ENCODE measurements at places on chromosomes 12 and 14.

GRCh38 chr14:92783813-92784431 is 10.2 kb upstream of the GOLGA5 start:
- ATAC-seq: peak; percentile 11

DNA sequence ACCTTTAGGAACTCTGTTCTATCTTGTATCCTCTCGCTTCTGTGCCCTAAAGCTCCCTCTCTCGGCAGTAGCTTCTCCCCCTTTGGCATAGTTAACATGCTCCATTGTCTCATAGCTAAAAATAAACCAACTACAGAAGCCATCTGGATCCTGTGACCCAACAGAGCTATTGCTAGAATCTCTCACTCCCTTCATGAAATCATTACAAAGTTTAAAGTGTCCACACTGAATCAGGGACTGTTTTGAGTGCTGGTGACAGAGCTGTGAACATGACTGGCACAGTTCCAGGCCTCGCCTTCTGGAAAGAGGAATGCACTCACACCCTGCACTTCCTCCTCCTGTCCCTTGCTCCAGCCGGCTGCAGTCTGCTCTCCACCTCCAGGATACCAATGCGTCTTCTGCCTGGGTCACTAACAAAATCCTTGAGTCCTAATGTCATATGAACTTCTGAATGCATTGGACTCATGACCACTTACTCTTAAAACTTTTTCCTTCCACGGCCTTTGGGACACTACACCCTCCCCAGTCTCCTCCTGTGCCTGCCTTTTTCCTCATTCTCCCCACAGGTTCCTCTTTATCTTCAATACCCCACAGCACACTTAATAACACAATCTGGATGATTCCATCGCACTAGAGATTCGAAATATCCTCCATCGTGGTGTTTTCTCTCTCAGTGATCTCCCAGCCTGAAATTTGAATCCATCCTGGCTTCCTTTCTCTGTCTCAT is 13.2 kb downstream of the PLBD1 start:
- no peak for ATAC-seq

GRCh38 chr12:11705010-11705409 is 55.5 kb downstream of the ETV6 start:
- ATAC-seq: no peak

GRCh38 chr14:89767861-89768268 is 186.7 kb downstream of the EFCAB11 start:
- ATAC-seq: peak; percentile 76

- ATAC-seq: no peak
Measured at GRCh38 chr14:79043194-79043889, 873.2 kb downstream of the NRXN3 start.

DNA sequence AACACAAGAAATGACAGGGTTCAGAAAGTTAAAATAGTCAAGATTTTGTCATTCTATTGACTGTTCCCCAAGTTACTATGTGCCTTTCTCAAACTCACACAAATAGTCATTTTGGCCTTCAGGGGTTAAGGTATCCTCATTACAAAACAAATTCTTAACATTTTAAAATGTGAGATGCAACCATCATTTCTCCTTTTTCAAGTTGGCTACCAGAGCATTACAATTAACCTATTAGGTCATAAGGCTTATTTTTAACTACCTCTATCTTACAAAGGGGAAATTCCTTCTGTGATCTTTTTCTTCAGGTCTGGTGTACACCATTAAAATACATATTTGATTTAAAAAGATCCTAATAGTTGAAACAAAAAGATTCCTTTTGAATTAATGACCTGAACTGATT is 61.2 kb downstream of the SLC38A1 start:
- ATAC-seq: no peak

DNA sequence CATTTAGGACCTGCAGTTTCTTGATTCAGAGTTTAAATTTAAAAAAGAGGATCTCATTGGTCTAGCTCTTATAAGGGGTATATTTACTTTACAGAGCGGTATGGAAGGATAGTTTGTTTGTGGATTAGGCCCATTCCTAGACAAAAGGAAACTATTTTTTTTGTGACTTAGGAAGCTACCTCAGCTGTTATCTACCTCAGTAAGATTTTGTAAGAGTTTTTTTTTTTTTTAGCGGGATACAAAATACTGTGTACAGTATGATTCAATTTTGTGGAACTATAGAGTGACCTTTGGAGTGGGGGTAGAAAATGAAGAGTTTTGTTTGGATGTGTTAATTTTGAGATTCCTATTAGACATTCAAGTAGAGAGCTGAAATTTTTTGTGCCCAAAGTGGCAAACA is 104.6 kb upstream of the ATF1 start:
- ATAC-seq: no peak

DNA sequence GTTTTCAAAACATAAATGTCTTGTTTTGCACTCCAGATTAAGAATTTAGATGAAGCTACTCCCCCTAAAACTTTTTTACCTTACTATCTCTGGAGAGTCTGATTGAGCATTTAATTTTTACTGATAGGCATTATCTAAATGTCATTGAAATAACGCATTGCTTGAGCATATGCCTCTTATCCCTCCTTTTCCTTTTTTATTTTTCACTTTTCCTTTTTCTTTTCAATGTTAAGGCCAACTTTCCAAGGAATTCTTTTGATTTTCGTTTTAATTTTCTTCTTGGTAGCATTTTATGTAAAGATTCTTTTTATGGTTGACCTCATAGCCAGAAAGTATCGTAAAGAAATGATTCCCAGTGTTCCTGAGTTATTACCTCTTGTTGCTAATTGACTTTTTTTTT is 2.9 kb downstream of the SRP54 start:
- no peak for ATAC-seq

DNA sequence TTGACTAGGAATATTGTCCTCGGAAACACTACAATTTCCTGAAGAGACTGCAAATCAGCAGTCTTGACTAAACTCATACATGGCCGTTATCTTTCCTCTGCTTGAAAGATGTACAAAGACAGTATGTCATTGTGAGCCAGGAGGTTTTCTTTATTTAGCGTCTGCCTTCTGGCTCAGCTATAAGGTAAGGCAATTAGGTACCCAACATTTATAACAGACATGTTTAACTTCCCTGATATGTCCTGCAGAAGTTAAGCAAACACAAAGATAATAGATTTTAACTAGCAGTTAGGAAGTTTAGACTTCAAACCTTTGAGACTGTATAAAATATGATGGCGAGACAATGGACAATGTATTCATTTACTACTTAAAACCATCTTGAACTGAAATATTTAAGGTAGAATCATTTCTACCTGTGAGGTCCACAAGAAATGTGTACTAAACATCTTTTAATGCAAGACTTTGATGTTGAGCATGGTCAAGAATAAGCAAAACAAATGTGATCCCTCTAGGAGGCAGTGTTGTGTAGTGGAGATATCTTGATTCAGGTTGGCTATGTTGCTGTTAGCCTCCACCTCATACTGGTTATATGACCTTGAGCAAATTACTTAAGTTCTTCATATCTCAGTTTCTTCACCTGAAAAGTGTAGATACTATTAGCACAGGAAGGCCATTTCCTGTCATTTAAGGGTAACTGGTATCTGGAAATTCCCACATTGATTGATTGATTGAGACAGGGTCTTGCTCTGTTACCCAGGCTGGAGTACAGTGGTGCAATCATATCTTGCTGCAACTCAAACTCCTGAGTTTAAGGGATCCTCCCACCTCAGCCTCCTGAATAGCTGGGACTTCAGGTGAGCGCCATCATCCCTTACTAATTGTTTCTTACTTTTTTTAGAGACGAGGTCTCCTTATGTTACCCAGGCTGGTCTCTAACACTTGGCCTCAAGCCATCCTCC is 96.3 kb upstream of the EEA1 start:
- ATAC-seq: no peak

DNA sequence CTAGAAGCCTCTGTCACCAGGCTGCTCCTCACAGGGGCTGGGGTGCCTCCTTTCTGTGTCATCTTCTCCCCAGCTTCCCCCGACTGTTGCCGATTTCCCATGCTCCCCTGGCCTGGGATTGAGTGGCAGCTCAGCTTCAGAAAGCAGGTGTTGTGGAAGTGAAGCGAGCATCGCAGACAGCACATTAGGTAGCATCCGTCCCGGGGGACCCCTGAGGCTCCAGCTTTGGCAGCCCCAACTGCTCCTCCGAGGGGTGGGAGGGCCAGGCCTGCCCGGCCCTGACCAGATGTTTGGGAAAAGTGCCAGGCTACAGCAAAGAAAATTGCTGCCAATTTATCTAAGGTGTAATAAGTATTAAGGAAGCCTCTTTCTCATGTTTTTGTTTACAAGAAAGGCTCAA is 1045.6 kb downstream of the BCL11B start:
- ATAC-seq: no peak

DNA sequence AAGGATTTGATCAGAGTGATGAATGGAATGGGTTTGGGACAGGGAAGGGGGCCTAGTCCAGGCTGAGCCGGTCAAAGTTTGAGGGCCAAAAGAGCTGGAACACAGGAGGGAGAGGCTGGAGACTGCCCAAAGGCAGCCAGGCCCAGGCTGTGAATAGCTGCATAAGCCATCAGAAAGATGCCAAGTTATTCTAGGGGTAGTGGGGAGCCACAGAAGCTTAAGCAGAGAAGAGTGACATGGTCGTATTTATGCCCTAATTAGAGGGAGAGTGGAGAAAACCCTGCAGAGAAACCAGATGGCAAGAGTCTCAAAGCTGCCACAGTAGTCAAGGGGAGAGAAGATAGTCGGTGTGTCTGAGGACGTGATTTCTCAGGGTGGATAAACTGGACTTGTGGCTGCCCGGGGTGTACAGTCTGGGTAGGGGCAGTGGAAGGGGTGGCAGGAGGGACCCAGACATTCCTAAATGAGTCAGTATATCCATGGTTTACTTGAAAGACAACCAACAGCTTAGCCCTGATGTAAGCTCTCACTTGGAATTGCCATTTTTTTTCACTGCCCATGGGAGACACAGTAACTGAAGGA is 99.2 kb downstream of the PRICKLE1 start:
- ATAC-seq: no peak

GRCh38 chr12:121467638-121468498 is 68.0 kb downstream of the RNF34 start:
- no peak for ATAC-seq

DNA sequence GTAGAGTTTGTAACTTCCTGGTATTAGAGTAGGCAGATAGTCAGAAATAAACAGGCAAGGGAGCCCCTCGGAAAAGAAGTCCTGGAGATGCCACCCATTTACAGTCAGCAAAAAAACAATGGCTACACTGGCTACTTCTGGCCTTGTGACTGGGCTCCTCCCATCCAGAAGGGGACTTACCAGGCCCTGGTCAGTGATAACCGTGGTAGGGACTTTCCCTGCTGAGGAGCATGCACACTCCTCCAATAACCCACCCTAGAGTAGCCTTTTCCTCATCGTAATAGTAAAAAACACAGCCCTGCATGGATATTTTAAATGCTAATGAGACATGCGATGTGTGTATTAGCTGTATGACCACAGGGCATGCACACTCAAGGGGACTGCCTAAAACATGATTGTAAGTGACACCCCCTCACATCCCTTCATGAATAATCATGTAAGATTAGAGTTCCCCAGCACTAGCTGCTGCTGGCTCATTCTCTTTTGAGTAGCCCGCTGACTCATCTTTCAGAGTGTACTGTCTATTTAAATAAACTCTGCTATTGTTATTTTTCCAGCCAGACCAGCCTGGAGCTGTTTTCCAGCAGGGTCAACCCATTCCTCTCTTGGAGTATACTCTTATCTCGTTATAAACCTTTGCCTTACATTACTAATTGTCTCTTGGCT is 413.8 kb upstream of the TMTC1 start:
- ATAC-seq: no peak

DNA sequence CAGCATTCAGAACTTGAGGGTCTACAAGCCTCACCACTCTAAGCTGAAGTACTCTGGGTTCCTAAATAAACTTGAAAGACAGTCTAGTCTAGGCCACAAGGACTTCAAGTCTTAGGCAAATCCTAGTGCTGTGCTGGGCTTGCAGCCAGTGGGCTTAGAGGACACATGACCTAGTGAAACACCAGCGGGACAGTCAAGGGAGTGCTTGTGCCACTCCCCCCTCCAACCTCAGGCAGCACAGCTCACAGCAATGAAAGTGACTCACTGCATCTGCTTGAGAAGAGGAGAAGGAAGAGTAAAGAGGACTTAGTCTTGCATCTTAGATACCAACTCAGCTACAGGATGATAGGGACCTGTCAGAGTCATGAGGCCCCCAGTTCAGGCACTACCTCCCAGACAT is 438.1 kb downstream of the IPO8 start:
- no peak for ATAC-seq

DNA sequence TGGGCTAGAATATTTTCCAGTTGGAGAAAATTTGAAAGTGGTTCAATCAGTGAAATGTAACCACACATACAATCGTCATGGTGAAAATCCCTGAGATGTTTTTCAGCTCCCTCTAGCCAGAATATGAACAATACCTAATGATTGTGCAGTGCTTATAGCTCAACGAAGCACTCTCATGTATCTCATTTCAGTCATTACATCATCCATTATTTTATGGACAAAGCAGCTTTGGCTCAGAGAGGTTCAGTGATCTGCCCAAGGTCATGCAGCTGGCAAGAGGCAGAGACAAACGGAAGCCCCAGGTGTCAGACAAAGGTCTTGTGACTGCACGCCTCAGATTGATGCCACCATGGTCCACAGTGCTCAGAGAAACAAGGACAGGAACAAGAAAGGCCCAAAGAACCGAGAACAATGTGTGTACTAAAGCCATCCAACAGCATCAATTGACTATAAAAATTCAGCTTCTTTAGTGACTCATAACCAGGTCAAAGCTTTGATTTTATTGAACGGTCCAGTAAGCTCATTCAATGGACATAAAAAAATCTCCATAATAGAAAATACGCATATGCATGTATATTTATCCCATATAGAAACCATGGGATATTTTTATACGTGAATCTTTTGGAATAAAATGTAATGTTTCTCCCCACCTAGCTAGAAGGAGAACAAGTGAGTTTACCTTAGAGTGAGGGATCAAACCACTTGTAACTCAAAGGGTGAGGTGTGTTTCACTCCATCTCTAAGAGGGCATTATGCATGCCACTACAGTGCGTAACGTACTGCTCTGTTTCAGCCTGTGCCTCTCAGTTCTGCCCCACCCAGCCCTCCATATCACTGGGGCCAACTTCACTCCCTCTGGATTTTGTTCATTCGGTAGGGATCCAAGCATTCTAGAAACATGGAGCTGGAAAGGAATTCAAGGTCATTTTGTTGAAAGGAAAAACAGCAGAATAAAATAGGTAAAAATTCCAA is 141.8 kb downstream of the GRIN2B start:
- no peak for ATAC-seq

DNA sequence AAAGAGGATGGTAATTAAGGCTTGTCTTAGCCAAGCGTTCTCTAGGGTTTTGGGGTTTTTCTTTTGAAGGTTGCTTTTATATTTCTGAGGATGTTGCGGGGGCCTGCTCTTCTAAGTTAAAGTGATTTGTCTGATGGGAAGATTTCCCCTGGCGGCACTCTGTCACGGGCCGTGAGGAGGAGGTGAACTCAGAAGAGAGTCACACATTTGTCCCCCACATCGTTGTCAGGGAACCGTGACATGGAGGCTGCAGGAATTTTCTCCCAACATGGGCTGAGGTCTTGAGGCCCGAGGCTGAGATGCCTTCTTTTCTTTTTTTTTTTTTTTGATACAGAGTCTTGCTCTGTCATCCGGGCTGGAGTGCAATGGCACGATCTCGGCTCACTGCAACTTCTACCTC is 71.5 kb downstream of the ADGRD1 start:
- no peak for ATAC-seq
